ENCODE measurements at places on chromosomes 11 and 22. TPM values are rescaled to one million over a fixed set of nuclear protein-coding genes. Genes with fewer than 3 reads are reported as not detected.
A peak's percentile ranks its signal among the peaks of the same experiment; 100 is the strongest.

The C11orf86 gene
- not detected for total RNA-seq

The OR8H2 gene
- total RNA-seq: not detected

The OR5T3 gene
- total RNA-seq: not detected

The TRIM48 gene
- not detected for total RNA-seq

The MYO7A gene
- total RNA-seq: 7.7 TPM

The MPPED2 gene
- total RNA-seq: 0.85 TPM

The GNAZ gene
- total RNA-seq: 0.37 TPM

The GLB1L2 gene
- total RNA-seq: 0.17 TPM

The WEE1 gene
- total RNA-seq: 35.1 TPM

- no peak for DNase-seq
Observed at GRCh38 chr11:72102631-72102945, 509 bp downstream of the LAMTOR1 start.

DNA sequence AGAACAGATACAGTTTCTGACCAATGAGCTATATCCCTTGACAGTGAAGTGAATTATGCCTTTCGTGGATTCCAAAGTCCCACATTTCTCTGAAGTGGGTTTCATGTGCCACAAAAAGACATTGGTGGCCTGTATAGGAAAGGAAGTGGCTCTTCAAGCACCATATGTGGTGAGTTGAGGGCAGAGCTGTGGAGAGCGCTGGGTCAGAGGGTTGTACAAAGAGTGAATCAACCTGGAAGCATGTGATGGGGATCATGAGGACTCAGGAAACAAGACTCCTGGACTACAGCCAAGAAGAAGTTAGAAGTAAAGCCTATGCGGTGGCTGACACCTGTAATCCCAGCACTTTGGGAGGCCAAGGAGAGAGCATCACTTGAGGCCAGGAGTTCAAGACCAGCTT is 579 bp upstream of the SLC5A4 start:
- DNase-seq: peak; percentile 19

- DNase-seq: no peak
Observed at GRCh38 chr22:24836282-24836681, 30.3 kb downstream of the SGSM1 start.

GRCh38 chr11:132895340-132895739 is 637.0 kb downstream of the OPCML start:
- no peak for DNase-seq

GRCh38 chr22:38257181-38257580 is 15.6 kb downstream of the TMEM184B start:
- DNase-seq: peak; percentile 72

GRCh38 chr11:15672825-15673224 is 558.1 kb downstream of the INSC start:
- no peak for DNase-seq

- peak; percentile 55 for DNase-seq
Observed at GRCh38 chr11:10295064-10295901, 1.3 kb upstream of the SBF2 start.

- peak; percentile 48 for DNase-seq
Observed at GRCh38 chr11:59899532-59899931, 20.9 kb downstream of the OOSP3 start.

- no peak for DNase-seq
Observed at GRCh38 chr11:85180528-85180927, 446.6 kb downstream of the DLG2 start.

DNA sequence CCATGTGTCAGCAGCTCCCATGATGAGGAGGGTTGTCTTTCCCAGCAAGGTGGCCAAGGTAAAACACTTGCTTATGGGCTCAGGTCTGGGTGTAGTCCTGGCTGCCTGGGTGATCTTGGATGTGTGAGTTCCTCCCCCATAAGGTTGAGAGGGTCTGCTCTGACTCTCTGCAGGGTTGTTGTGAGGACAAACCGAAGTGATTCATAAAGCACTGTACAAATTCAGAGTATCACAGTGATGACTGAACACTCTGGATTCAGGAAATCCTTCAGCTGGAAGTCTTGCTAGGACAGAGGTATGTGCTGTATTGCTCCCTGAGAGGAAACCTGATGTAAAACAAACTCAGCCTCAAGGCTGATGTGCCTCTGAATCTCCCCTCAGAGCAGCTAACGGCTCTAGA is 220.9 kb upstream of the PITPNB start:
- peak; percentile 59 for DNase-seq

DNA sequence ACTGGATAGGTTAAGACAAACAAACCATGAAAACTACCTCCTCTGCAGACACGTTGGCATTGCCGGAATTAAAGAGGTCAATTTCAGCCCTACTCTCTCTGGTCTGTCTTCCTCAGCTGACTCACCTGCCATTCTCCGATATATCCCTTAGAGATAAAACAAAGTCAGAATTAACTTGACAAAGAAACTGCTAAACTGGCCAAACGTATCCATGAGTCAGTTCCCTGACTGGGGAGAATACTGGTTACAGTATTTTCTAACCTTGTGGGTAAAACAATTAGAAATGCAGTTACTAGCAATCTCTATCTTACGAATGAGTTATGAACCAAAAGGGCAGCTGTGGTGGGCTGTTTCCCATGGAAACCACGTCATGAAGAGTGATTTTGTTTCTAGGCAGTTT is 96.2 kb downstream of the RDX start:
- DNase-seq: peak; percentile 48

DNA sequence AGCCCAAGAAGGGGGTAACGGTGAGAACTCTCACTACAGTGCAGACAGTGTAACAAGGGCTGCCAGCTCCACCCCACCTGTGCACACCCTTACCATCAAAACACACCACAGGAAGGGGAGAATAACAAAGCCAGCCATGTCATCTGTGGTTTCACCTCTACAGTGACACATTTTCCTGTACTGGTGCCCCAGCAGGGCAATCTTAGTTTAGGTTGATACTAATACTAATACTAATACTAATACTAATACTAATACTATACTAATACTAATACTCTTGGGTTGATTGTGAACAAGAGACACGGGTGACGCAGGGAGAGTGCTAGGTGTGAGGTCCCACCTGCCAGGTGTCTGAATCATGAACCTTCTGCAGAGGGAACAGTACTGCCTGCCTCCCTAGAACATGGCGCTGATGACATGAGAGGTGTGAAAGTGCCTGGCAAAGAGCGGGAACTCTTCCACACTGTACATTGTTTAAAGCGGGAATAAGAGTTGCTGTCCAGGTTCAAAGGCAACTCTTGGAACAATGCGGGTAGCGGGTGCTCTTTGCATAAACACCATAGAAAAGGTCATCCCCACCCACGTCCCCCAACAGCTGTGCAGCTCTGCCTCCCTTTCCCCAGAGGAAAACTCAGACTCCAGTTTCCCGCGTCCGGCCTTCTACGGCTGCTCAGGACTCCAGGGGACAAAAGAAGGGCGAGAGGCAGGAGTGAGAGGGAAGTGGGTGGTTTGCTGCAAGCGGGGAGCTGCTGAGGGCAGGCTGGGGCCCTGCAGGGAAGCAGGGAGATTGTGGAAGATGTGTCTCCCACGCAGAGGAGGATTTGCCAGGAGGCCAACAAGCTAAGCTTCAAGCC is 25.0 kb upstream of the TMPRSS4 start:
- no peak for DNase-seq

- DNase-seq: no peak
Observed at GRCh38 chr11:133953999-133954398, 2.8 kb downstream of the IGSF9B start.

DNA sequence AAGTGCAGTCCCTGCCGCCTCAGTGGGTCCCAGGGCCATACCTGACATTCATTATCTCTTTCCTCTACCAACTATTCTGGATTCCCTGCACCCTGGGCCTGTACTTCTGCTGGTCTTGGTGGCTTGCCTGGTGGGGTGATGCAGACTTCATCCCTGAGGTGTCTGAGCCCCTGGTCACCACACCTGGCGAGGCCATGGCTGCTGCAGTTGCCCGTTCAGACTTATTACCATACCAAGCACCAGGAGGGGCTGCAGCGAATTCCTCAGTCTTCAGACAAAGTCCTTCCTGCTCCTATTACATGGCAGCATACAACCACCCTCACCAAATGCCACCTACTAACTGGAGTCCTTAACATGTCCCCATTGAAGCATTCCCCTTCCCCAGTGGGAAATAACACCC is 73.0 kb upstream of the SLC22A12 start:
- DNase-seq: no peak

- no peak for DNase-seq
Observed at GRCh38 chr11:115348416-115348815, 155.8 kb downstream of the CADM1 start.

DNA sequence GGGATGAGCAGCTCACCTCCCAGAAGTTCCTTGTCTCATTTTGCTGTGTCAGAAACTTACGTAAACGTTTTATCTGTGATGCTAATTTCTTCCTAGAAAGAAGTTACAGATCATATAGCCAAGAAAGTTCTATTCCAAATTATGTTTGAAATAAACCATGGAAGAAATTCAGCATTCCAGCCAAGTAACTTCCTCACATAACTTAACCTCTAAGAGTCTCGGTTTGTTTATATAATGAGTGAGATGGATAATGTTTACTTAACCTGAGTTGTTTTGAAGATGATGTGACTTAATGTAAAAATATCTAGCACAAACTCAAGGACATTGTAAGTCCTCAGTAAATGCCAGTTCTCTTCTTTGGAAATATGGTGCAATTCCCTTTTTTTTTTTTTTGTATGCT is 8.9 kb upstream of the MUC15 start:
- DNase-seq: no peak

DNA sequence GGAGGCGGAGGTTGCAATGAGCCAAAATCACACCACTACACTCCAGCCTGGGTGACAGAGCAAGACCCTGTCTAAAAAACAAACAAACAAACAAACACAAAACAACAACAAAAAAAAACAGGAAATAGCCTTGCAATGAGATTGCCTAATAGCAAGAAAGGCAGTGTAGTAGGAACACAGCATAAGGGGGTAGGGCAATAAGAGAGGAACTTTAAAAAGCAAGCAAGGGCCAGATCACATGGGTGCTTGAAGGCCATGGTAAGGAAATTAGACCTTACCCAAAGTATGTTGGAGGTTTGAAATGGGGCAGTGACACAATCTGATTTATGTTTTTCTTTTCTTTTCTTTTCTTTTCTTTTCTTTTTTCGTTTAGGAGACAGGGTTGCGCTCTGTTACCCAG is 34.7 kb upstream of the NRIP3 start:
- DNase-seq: no peak

DNA sequence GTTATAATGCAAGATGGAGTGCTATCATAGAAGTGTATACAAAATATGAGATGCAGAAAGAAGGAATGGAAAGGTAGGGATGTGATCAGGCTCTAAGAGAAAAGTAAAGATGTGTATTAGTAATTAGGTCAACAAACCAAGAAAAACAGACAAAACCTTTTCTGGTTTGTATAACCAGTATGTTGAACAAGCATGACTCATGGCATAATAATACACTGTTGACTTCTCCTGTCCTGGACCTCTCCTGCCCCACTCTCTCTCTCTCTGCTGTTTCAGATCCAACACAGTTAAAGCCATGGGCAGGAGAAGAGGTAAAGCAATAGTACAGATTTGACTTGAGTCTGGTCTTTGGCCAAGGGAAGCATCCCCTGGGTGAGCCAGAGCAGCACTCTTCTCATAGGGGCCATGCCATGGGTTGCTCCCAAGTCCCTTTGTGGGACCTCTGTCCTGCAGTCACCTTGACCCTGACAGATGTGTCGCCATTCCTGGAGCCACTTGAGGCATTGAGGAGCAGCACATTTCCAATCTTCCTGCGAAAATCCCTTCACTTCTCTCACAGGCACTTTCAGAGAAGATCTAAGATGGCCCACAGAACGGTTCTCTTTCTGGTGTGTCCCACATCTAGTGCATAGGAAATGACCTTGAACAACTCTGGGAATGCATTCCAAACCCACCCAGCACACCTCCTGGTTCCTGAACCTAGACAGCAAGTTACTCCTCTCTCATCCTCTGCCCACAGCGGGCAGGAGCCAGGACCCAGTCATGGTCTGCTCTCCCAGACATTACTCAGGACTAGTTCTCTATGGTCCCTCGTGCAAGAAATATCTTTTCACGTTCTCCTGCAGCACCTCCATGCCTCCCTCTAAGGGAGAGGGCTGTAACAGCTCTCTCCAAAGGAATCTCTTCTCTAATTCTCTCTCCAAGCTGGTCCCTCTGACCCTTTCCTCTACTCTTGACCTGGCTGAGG is 58.2 kb upstream of the PRSS23 start:
- peak; percentile 60 for DNase-seq

DNA sequence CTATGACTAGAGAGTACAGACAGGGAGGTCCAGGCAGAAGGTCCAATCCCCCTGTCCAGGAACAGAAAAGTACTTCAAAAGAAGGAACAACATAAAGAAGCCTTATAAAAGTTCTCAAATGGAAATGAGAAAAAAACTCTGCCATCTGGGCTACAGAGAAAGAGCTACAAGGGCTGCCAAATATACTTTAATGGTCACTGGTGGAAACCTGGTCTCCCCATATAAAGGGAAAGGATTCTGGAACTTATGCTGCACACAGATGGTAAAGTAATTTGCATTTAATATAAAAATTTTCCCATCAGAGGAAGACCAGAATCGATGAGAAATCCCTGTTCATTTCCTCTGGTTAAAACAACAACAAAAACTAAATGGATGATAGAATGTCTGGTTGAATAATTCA is 119.4 kb upstream of the MTMR2 start:
- DNase-seq: no peak

GRCh38 chr22:48346911-48347310 is 1480.8 kb downstream of the BRD1 start:
- DNase-seq: no peak

DNA sequence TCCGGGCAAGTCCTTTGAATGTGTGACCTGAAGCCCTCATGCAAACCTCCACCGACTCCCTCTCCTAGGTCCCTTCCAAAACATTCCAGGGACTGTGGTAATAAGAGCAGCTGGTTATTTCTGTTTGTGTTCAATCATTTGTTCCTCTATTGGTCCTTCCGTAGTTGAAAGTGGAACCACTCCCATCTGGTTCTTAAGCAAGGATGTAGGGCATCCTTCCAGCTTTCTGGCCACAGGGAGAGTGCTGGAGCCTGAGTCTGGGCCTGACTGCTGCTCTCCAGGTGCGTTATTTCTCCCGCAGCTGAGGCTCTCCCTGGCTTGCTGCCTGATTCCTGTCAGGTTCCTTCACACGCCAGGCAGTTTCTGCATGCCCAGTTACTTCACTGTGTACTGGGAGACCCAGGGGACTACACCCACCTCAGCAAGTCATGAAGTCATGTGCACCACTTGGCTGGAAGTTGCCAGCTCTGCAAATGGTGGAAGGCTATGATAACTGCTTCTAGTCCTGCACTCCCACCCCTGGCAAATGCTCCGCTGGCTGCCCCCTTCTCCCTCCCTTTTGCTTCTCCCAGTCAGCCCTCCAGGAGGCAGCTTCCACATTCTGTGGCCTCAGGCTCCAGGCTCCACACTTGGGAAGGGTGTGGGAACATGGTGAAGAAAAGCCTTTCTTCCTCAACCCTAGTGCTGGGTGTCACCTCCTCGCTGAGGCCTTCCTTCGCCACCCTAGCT is 4.0 kb upstream of the ALX4 start:
- DNase-seq: no peak

GRCh38 chr22:37731804-37732471 is 35.1 kb downstream of the TRIOBP start:
- no peak for DNase-seq

Measured in dermis blood vessel endothelial cell (primary cell).